Midbrain (tissue), 1 donor: ENCODE measurements at places on chromosomes 1 and 21.

DNA sequence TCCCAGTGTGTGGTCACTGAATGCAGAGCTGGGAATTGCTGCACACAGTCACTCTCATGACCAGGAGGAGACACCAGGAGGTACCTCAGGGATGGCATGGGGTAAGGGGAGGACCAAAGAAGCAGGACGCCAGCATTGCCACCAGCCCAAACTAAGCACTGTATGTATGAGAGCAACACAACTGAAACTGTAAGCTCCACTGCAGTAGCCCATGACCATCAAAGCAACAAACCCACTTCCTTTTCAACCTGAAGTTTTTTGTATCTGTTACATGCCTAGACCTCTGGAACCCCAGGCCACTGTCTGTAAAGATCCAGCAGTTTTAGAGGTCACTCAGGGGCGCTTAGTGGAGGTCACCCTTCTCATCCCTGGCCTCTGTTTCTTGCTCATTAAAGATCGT lies 164.3 kb downstream of the SETD4 start:
- DNase-seq: no peak

- peak; percentile 42 for DNase-seq
Measured at GRCh38 chr1:113677250-113678158, 81.8 kb downstream of the PHTF1 start.

DNA sequence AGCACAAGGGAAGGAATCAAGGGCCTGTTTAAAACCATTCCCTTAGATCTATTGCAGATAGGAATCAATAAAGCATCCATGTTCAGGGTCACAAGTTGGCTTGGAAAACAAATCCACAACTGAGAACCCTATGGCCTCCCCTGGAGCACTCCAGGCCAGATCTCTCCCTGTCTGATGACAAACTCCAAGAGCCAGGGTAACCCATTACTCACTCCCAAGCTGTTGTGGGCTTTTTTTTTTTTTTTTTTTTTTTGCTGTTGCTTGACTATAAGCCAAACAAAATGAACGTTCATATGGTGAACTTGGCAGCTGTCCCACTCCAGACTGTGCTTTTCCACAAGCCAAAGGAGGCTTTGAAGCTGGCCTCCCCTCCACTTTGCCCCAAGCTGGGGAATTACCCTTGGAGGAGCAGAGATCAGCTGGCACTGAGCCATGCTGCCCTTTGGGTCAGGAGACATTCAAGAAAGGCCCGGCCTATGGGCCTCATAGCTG lies 35.7 kb upstream of the VAV3 start:
- no peak for DNase-seq

- no peak for DNase-seq
Measured at GRCh38 chr1:19326748-19327065, 14.6 kb downstream of the SLC66A1 start.

DNA sequence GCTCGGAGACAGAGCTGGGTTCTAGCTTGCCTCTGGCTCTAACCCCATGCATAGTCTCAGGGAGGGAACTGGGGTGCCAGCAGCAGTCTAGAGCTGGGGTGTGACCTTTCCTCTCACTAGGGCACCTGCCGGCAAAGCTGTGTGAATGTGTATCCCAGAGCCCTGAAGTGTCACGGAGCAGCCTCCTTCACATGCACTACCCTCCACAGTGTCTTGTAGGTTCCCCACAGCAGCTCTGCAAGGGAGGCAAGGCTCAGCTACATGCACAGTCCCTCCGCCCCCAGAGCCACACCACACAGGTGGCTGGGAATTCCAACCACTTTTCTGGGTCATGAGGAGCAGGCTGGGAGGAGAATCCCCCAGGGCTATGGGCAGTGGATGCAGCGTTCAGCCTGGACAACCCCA lies 7.7 kb upstream of the HPCA start:
- no peak for DNase-seq

DNA sequence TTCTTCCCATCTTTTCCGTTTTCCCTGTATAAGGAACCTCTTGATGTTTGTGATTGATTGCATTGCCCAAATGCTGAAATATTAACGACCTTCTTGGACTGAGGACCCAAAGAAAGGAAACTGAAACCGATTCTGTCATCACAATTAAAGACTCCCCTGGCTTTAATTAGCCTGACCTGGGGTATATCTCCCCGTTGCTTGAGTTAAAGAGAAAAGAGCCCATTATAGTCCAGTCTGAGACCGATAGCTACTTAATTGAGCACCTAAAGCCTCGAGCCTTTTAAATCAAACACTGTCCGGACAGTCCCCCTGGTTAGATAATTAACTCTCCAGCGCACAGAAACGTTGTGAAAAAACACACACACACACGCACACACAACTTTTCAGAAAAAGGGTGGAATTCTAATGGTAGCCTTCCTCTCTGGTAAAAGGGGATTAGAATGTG lies 8.0 kb downstream of the LMO4 start:
- DNase-seq: no peak

DNA sequence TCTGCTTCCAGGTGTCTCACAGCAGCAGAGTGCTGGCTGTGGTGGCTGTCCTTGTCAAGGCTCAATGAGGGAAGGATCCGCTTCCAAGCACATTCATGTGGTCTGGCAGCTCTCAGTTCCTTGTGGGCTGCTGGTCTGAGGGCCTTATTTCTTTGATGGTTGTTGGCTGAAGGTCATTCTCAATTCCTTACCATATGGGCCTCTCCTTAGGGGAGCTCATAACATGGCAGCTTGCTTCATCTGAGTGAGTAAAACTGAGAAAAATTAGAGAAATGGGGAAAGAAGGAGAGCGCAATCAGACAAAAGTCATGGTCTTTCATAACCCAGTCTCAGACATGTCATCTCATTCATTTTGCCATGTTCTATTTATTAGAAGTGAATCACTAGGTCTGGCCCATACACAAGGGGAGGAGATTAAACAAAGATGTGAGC lies 81.7 kb upstream of the TSPAN2 start:
- DNase-seq: no peak

GRCh38 chr1:194755241-194755994 lies 1569.0 kb upstream of the B3GALT2 start:
- DNase-seq: no peak

- DNase-seq: no peak
Measured at GRCh38 chr1:7105269-7105668, 320.0 kb downstream of the CAMTA1 start.

GRCh38 chr1:68201546-68202238 lies 30.6 kb downstream of the WLS start:
- no peak for DNase-seq

DNA sequence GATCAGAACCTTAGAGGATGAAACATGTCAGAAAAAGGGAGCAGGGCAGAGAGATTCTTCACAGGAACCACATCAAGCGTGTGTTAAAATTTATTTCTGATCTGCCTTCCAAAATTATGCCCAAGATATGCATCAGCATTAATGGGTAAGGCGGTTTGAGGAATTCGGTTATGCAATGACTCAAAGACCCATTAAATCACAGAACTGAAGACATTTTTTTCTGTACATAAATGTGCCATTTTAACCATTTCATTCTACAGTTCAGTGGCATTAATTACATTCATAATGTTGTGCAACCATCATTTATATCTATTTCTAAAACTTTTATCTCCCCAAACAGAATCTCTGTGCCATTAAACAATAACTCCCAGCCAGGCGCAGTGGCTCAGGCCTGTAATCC lies 43.4 kb downstream of the CNST start:
- no peak for DNase-seq

- DNase-seq: no peak
Measured at GRCh38 chr1:245751116-245751515, 596.3 kb downstream of the KIF26B start.

DNA sequence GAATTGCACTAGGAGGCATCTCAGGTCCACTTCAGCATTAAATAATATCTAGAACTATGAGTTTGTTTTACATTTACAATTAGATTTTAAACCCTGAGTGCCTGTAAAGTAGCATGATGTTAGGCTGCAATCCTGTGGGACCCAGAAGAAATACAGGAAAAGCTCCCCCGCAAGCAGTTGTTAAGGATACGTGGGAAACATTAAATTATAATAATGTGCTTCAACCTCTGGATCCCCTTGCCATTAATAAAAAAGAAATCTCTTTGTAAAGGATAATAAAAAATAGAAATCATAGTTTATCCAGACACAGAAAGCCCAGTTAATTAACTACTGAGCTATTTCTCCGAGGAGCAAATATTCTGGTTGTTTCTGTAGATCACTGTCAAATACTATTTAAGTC lies 106.0 kb downstream of the PCNX2 start:
- DNase-seq: no peak

- DNase-seq: no peak
Measured at GRCh38 chr1:158311066-158311465, 20.3 kb downstream of the CD1B start.

DNA sequence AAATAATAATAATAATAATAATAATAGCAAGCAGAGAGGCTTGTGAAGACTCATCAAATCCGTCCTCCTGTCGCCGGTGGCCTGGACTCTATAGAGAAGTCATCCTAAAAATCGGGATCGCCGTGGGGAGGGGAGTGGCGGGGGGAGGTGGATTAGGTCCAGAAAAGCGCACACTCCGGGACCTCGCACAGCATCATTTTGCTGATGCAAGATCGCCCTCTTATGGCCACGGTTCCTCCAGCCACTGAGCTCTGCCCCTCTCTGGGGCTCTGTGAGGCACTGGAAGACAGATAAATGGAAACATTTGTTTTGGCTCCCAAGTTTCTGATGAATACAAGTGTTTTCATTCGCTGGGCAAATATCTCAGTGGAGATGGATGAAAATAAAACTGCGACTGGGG lies 612.0 kb downstream of the MATN1 start:
- DNase-seq: peak; percentile 54

- DNase-seq: no peak
Measured at GRCh38 chr1:209673631-209674417, 1.4 kb upstream of the G0S2 start.

- no peak for DNase-seq
Measured at GRCh38 chr1:186183219-186183618, 191.8 kb downstream of the TPR start.

- peak; percentile 83 for DNase-seq
Measured at GRCh38 chr1:24704411-24705259, 40.6 kb upstream of the CLIC4 start.

DNA sequence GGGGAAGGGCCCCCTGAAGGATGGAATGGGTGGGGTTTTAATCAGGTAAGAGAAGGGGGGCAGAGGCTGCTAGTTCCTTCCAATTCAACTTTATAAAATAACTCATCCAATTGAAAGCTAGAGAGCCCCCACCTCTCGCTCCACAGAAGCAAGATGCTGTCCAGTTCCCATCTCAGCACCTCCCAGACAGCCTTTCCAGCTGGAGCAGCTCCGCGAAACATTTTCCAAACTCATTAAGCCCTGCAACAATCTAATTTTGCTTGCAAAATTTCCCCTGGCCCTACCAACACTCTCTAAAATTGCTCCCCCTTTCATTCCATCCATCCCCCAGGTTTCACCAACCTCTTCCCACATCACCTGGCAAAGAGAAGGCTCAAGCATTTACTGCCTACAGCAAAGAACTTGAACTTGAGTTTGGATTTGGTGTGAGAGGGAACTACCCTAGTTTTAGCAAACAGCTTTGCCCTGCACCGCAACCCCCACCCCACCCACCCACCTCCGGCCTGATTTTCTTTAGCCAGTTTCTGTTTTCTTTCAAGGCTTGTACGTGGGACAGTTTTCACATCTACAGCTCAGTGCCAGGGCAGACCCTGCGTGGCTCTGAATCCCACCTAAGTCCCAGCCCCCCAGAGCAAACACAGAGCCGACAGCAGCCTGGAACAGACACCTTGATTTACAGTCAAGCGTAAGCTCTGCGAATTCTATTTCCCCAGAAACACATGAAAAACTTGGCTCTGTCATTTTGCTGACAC lies 46.7 kb downstream of the SYF2 start:
- DNase-seq: no peak

- DNase-seq: no peak
Measured at GRCh38 chr1:90381598-90381997, 335.5 kb downstream of the BARHL2 start.

DNA sequence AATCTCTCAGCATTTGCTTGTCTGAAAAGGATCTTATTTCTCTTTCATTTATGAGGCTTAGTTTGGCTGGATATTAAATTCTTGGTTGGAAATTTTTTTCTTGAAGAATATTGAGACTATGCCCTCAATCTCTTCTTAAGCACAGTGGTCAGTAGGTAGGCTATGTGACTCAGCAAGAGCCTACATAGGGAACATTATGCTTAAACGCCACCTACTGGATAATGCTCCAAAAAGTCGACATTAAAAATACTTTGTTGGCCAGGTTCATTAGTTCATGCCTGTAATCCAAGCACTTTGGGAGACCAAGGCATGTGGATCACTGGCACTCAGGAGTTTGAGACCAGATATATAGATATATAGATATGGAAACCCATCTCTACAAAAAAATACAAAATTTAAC lies 678.0 kb upstream of the USP24 start:
- no peak for DNase-seq

DNA sequence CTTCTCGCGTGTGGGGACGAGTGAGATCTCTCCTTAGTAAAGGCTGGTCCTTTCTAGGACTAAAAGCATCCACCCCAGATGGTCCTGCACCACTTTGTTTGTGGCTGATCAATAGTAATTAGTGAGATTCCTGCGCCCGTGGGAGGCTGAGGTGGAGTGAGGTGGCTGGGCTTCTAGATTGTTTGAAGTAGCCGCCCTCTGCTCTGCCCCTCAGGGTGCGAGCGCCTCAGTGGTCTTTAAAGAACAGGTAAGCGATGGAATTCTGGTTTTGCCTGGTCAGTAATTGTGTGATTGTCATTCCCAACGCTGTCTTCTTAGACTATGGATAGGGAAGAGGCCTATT lies 20.7 kb downstream of the PEX14 start:
- DNase-seq: no peak

DNA sequence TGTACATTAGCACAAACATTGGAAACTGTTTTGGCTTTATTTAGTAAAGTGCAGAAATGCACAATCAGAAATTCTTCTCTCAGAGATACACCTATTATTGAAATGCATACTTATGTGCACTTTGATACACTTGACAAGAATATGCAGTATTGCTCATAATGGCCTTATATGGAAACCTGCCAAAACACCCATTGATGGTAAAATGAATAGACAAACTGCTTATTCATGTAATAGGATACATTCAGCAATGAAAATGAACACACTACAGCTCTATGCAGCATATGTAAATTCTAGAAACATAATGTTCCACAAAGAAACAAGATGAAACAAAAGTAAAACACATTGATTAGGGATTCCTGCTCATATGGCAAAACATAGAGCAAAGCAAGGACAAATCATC lies 223.9 kb downstream of the S1PR1 start:
- DNase-seq: no peak

- no peak for DNase-seq
Measured at GRCh38 chr21:33019885-33020557, 5.7 kb upstream of the OLIG2 start.

DNA sequence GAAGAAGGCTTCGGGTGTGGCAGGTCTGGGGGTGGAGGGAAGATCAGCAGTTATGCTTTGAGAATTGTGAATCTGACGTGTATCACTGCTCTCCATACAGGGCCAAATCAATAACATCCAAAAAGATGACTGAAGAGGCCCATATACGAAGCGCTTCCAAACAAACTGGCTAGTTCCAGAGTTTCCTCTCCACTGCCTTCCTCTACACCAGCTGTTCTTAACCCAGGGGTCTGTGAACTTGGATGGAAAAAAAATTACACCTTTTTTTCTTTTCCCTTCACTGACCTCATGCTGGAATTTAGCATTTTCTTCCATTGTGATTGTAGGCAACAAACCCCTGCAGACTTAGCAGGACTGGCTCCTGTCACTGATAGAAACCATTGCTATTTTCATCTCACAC lies 77.1 kb upstream of the NBL1 start:
- no peak for DNase-seq
